ENCODE measurements at places on chromosomes 12 and 14. TPM values are rescaled to one million over a fixed set of nuclear protein-coding genes. Genes with fewer than 3 reads are reported as not detected.

The CCDC38 gene
- total RNA-seq, result 1.8 TPM

The TAMALIN gene
- total RNA-seq, result 6.5 TPM

The LMNTD1 gene
- total RNA-seq, result not detected

The CEP290 gene
- total RNA-seq, result 3.0 TPM

The PTGR2 gene
- total RNA-seq, result 11.9 TPM

The TMEM132D gene
- total RNA-seq, result 0.33 TPM

- peak; percentile 69 for DNase-seq
Measured at GRCh38 chr12:6950811-6951540, at the start of gene PTPN6. Gene PTPN6 (plus strand): TSS chr12:6951356. CDS start chr12:6951513, 157 bp downstream.

GRCh38 chr12:107027636-107028053 is 40.7 kb upstream of the MTERF2 start:
- no peak for DNase-seq

DNA sequence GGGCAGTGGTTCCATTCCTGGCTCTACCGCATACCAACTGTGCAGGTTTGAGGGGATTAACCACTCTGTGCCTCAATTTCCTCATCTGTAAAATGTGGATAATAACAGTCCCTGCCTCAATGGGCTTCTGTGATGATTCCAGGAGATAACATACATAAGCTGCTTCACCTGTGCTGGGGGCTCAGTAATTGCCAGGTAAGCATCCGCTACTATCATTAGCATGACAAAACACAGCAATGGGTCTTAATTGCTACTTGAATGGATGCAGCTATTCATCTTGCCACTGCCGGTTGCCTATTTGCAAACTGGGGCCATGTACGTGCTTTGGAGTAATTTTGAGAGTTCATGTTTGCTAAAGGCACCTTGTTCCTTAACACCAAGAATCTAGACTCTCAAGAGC is 132.6 kb downstream of the TMEM132D start:
- DNase-seq, result no peak

DNA sequence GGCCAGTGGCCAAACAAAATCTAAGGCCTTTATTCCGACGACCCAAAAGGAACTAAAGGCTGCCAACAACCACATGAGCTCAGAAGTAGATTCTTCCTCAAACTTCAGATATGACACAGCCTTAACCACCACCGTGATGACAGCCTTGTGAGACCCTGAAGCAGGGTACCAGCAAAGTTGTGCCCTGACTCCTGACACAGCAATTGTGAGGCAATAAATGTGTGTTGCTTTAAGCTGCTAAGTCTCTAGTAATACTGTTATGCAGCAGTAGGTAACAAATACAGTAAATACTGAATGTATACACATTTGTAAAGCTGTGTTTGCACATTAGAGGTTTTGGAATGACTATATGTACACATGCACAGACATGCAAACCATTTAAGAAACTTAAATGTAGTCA is 10.7 kb upstream of the SLC6A13 start:
- DNase-seq, result no peak

GRCh38 chr14:23646648-23647549 is 10.7 kb downstream of the DHRS2 start:
- DNase-seq, result no peak

DNA sequence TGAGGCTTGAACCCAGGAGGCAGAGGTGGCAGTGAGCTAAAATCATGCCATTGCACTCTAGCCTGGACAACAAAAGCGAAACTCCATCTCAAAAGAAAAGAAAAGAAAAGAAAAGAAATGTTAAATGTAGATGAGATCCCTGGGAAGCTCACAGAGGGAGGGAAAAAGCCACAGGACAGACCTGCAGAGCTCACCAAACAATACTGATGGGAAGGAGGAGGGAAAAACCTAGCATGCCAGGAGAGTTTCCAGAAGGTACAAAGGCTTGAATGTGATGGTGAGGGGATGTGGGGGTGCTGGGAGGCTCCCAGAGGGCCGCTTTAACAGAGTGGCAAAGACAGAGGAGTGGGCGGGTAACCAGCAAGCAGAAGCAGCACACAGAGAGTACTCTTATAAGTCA is 72.3 kb downstream of the PTPN21 start:
- DNase-seq, result no peak

DNA sequence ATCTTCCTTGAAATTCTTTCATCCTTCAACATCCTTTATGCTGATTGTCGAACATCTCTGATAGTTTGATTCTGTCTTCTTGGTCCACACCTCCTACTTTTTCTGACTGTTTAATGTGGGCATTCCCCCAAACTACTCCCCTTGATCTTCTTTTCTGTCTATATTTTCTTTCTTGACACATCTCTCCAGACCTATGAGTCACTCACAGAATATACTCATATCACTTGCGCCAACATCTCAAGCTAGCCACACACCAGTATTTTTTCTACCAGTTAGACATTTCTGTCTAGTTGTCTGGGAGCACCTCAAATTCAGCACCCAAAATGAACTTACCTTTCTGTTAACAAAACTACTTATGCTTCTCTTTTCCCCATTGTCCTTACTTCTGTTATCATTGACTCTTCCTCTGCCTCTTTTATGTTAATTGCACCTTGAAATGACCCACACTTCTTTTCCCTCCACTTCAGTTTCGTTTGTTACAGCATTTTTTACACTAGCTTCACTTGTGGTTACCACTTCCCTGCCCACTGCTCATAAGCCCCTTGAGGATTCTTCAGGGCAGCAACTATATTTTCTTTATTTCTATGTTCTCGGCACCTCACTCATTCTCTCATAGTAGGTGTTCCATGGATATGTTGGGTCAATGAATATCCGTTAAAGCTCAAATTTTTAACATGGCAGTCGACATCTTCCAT is 33.5 kb downstream of the TSHR start:
- DNase-seq, result no peak

GRCh38 chr14:74984236-74985027 is 18.3 kb upstream of the EIF2B2 start:
- no peak for DNase-seq

- no peak for DNase-seq
Measured at GRCh38 chr12:1595690-1596347, 1.4 kb upstream of the FBXL14 start.

GRCh38 chr12:131642771-131643170 is 68.1 kb upstream of the SFSWAP start:
- no peak for DNase-seq

DNA sequence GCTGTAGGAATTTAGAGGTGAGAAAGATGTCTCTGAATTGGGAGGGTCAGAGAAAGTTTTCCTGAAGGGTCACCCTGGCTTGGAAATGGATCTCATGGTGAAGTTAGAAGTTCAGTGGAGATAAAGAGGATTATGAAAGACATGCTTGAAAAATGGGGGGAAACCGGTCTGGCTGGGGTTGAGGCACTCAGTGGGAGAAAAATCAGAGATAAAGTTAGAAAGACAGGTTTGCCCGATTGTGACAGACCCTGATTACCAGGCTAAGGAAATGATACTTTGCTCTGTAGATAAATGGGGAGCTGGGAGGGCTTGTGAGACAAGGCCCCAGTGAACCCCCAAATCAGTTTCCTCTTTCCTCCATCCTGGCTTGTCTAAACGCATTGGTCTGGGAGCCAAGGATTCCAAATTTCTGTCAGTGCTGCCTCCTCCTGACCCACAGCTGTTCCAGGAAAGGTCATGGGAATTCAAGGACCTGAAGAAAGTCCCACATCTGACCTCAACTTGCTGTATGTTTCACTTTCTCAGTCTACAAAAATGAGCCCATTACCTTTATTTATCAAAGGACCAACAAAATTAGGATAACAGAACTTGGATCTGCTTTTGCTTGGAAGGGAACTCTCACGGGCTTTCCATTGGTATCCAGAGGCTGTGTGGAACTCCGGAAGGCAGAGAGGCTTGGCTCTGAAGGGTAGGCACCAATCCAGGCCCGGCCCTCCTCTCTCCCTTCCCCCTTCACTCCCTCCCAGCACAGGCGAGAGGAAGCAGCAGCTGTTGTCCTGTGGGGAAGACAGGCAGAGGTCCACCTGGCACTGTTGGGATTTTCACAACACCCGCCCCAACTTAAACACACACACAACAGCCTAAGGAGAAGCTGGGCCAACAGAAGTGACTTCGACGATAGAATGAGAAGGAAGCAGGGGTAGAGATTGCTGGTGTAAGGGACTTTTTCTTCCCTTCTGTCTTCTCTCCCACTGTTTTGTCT is 3.4 kb upstream of the RNASE7 start:
- peak; percentile 94 for DNase-seq

DNA sequence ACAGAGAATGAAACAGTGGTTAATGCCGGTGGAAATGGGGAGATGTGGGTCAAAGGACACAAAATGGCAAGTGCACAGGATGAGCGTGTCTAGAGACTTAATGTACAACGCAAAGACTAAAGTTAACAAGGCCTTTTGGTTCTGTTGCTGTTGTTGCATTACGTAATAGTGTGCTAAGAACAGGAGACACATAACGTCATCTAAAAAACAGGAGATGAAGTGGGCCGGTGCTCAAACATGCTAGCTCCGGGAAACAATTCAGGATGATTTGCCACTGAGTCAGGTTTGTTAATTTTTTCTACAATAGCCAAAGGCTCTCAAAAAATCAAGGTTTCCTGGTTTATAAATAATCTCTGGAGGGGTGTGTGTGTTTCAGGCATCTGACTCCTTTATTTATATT is 55.5 kb downstream of the ETV6 start:
- DNase-seq, result no peak

DNA sequence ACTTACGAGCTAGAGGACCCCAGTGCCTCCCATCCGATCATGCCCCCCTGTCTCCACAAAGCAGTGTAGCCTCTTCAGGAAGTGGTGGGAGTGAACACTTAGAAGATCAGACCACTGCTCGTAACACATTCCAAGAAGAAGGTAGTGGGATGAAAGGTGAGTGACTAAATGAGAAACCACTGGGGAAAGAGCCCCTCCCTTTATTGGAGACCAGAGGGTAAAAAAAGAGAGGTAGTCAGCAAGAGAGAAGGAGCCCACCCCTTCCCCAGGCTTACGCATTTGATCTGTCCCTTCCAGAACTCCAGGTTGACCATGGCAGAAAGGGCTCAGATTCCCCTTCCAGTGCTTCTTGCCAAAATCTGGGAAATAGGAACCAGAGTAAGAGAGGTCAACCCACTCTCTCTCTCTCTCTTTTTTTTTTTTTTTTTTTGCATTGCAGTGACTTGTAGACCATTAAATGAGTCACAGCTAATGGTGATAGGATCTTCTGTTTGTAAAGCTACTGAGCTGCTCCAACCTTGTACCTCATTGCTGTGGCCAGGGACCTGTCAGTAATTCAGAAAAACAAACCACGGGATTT is 165.4 kb downstream of the GCH1 start:
- no peak for DNase-seq

- no peak for DNase-seq
Measured at GRCh38 chr12:120820884-120821510, 83.2 kb downstream of the SPPL3 start.

- no peak for DNase-seq
Measured at GRCh38 chr14:71472356-71473340, 459.6 kb upstream of the RGS6 start.

- DNase-seq, result no peak
Measured at GRCh38 chr12:97535582-97535981, 73.0 kb downstream of the RMST start.

- no peak for DNase-seq
Measured at GRCh38 chr14:66918527-66918926, 270.7 kb upstream of the GARIN2 start.

DNA sequence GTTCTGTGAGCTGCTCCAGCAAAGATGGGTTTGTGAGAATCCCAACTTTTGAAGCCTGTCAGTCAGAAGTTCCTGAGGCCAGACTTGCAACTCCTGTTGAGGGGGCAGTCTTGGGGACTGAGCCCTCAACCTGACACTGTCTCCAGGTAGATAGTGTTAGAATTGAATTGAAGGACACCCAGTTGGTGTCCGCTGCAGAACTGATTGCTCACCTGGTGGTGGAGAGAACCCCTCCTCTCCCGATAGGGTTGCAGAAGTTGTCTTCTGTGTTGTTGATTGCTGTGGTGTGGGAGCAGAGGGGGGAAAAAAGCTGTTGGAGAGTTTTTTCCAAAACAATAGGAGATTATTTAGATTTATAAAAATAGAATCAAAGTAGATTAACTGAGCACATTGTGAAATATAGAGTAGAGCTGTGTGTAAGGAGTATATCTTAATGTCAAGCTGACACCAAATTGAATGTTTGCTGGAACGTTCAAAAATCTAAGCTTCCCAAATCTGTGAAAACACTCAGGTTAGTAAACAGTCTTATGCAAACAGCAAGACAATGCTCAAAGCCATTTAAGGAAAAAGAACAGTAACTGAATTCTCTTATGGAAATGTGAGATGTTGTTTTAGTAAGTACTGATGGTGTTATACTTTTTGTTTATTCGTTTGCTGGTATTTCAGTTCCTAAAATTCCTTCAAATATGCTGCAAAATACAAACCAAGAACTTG is 18.6 kb downstream of the HIF1A start:
- DNase-seq, result no peak
